ENCODE measurements at places on chromosomes 12 and 14.

DNA sequence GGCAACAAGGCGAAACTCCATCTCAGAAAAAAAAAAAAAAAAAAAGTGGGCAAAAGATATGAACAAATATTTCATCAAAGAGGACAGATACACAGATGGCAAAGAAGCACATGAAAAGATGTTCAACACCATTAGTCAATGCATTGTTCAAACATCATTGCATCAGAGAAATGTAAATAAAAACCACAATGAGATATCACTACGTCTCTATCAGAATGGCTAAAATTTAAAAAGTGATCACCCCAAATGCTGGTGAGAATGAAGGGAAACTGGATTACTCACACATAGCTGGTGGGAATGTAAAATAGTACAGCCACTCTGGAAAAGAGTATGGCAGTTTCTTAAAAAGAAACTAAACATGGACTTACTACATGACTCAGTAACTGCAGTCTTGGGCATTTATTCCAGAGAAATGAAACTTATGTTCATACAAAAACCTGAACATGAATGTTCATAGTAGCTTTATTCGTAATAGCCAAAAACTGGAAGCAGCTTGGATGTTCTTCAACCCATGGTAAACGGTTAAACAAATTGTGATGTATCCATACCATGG, 3.6 kb downstream of the L2HGDH start:
- no peak for DNase-seq

GRCh38 chr12:124554429-124555029, 12.9 kb downstream of the NCOR2 start:
- no peak for DNase-seq

DNA sequence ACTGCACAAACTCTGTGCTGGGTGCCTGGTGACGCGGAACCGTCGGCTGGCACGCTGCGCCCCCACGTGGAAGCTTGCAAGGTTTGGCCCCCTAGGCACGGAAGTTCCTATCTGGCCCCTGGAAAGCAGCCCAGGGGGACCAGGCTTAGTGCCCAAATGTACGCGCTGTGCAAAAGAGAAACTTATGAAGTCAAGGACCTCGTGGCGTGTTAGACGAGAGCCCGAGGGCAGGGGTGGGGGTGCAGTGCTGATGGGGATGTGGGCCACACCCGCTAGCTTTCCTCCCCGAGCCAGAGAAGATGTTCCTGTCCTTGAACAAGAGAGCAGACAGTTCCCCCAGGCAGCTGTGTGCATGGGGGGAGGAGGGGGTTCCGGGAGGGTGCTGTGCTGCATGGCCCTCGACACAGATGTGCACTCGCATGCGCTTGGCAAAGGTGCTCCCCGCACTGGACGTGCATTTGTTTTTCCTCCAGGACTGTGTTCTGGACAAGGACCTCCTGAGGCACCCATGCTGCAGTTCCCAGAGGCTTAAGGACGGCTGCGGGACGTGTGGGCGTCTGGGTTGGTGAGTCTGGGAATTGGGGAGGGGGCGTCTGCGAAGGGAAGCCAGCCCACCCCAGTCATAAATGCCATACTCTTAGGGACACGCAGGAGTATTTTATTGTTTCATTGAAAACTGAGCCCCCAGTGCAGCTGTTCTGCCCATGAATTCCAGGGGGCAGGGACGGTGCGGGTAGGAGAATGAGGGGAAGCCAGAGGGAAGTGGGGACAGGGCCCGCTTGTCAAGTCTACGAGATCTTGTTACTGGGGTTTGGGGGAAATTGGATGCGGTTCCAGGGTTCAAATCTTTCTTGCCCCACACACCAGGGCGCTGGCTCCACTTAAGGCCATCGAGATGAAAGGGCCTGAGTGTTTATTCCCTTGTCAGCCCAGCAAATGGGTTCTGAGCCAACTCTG, 80.0 kb downstream of the NTF3 start:
- no peak for DNase-seq

DNA sequence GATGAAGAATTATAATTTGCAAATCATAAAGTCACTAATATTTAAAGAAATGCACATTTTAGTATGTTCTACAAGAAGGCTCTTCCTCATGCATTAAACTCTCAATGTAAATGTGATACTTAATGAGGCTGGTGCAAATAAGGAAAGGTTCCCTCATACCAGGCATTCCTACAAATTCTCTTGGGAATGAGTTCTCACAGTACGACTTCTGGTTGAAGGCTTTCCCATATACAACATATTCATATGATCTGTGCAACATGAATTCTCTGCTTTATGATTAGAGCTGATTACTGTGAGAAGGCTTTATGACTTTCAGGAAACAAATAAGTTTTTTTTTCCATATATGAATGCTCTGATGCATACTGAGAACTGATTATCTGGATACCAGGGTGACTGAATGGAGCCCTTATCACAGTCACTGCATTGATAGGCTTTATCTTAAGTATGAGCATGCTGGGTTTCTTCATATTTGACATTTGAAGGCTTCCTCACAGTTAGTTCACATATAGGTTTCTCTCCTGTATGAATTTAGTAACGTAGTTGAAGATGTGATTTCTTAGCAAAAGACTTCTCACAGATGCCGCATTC, 293.9 kb downstream of the RAD51B start:
- no peak for DNase-seq

DNA sequence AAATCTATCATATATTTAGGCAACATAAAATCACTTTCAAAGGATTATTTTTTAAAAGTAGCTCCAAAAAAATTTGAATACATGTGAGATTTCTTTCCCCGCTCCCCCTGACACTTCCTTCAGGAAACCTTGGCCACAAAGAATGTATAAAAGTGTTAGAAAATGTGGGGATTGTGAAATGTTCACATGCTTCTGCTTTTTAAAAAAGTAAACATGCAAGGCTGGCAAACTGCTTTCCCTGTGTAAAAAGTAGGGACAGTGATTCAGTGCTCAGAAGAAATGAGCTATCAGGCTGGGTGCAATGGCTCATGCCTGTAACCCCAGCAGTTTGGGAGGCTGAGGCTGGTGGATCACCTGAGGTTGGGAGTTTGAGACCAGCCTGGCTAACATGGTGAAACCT, 26.6 kb downstream of the MBIP start:
- DNase-seq = no peak

DNA sequence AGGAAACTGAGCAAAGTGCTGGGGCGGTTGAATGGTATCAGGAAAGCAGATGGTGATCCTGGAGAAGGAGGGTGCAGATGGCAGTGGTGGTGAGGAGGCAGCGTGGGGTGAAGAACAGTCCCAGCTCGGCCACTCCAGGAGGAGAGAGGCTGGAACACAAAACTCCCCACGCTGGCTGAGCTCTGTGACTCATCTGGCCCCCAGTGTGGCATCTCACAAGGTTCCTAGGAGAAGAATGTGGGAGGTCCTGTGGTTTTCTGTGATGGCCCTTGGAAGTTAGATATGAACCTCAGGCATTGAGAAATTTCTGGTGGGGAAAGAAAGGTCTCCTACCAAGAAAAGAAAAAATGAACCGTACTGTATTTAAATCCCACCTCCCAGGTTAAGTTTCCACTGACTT, 8.0 kb upstream of the NRXN3 start:
- DNase-seq = no peak

- DNase-seq = no peak
Measured at GRCh38 chr14:71374989-71375388, 467.7 kb downstream of the PCNX1 start.

DNA sequence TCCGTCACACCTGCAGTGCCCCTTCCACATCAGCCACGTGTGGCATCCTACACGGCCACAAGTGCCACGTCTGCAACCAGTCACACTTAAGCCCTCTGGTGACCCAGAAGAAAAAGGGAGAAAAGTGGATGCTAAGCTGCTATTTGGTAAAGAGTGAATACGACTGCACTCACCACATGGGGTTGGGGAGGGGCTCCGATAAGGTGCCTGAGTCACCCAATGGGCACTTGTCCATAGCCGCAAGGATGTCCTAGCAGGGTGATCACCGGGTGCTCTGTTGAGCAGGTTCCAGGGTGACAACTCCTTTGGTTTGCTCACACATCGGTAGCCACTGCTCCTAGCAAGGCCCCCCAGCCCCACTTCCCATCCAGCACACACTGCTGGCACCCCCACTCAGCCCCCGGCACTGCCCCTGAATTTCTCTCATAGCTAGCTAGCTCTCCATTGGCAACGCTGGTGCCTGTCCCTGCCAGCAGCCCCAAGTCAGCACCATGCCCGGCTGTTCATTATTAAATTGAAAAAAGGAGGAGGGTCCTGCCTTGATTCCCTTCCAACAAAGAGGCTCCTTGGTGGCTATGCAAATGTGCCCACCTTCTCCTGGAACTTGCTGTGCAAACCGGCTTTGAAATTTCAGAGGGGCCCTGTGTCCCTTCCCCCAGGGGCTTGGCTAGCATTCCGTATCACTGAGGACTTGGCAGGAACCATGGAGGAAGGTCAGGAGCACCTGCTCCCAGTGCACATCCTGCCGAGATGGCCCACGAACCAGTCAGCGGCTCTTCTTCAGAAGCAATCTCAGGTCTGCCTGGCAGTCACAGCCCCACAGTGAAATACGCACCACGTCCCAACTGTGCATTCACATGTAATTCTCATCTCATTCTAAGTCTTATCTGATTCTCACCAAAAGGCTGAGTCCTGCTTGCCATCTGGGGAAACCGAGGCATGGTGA, 227.7 kb upstream of the DIO3 start:
- DNase-seq = no peak

GRCh38 chr14:55832974-55833373, 253.0 kb downstream of the KTN1 start:
- DNase-seq = no peak

GRCh38 chr12:6788972-6789924, at the start of gene CD4:
Gene CD4 (plus strand): TSS chr12:6789528. CDS start chr12:6800139, 10,611 bp downstream.
- no peak for DNase-seq

- DNase-seq = no peak
Measured at GRCh38 chr12:132012919-132013568, 63.3 kb downstream of the EP400 start.

DNA sequence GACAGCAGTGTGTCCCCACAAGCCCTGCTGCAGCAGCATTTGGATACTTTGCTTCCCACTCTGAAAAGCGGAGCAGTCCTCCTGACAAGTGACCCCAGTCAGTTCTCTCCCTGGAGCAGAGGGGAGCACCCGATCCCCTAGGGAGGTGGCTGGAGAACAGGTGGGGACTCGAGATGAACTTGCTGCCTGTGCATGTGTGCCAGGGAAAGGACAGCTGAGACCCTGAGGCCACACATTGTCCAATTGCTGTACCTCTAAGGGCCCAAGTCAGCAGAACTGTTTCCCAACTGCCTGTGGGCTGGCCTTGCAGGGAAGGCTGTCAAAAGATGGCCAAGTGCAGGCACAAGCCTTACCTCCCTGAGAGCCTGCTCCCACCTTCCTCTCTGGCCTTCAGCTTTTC, 55.1 kb downstream of the IFT43 start:
- no peak for DNase-seq

- DNase-seq = no peak
Measured at GRCh38 chr12:118704527-118705241, 276.7 kb upstream of the SRRM4 start.

DNA sequence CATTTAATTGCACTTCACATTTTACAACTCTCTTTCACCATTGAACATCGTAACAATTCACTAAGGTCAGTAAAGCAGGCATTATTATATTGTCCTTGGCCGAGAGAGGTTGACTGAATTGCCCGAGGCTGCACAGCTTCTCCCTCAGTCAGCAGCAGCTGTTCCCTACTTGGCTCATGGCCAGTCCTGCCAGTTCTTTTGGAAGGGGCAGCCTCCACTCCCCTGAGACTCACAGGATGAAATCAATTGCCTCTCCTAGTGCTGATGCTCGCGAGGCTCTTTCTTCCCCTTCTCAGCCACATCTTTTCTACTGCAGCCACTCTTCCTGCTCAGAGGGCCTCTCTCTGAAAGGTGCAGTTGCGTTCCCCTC, 79.9 kb upstream of the KCNA1 start:
- no peak for DNase-seq

GRCh38 chr12:131918311-131919050, 10.6 kb upstream of the PUS1 start:
- no peak for DNase-seq

DNA sequence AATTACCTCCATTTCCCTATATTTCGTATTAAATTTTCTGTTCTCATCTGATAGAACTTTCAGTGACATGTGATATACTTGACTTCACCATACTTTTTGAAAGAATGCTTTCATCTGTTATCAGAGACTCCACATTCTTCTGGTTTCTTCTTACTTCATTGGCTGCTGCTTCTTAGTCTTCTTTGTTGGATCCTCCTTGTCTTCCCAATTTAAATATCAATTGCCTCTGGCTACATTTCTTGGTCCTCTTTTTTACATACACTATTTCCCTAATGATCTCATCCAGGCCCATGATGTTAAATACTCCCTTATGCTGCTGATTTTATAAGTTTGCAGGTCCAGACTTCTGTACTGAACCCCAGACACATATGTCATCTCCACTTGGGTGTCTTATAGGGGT, 22.0 kb downstream of the OR5AU1 start:
- DNase-seq = no peak

DNA sequence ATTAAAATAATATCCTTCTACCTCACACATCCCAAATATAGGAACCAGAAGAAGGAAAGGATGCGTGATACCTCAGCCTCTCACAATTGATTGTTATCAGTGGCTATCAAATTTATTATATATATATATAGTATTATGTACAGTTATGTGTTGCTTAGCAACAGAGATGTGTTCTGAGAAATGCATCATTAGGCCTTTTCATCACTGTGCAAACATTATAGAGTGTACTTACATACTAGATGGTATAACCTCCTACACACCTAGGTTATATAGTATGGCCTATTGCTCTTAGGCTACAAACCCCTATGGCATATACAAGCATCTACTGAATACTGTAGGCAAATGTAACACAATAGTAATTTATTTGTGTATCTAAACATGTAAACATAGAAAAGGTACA, 34.0 kb downstream of the PYM1 start:
- DNase-seq = no peak

DNA sequence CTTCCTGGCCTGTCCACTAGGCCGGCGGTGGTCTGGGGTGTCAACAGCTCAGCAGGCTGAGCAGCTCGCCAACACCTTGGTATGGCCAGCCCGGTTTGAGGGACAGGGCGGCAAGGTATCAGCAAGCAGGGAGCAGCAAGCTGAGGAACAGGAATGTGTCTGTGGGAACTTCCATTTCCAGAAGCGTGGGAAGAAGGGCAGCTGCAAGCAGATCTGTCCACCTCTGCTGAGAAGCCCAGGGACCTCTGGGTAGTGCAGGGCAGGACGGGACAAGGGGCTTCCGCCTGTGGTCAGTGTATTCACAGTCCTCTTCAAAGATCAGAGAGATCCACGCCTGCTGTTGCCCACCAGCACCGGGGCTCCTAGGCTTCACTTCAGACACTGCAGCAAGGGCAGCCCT, 36.0 kb downstream of the ACTN1 start:
- no peak for DNase-seq

DNA sequence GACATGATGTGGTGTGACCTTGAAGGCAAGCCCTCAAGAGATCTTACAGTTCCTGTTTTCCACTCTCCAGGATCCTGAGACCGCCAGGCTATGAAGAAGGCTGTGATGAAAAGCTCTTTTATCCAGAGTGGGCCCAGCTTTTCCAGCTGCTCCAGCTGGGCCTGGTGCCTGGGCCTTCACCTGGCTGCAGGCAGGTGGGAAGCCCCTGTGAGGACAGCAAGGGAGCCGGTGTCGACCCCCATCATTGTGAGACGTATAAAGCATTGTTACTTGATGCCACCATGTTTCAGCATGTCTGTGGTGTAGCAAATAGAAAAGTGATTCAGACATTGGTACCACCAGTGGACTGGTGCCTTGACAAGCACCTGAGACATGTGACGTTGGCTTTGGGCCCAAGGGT, 190.2 kb downstream of the KIF26A start:
- DNase-seq = no peak

GRCh38 chr14:46057799-46058198, 593.8 kb downstream of the RPL10L start:
- no peak for DNase-seq

GRCh38 chr14:89616852-89617341, 199.9 kb upstream of the FOXN3 start:
- DNase-seq = no peak
